Activated T-helper 1 cell treated with anti-CD3 and anti-CD28 coated beads, Interleukin-12 subunit alpha, Interleukin-12 subunit beta, Interleukin-2, Interleukin-4 antibody, amounts not matched to agents 30 ng/mL and 10 ng/mL and 1 ng/mL, durations not matched to agents 14 hours and 24 hours and 36 hours (primary cell): ENCODE measurements at places on chromosomes 7 and 10.

DNA sequence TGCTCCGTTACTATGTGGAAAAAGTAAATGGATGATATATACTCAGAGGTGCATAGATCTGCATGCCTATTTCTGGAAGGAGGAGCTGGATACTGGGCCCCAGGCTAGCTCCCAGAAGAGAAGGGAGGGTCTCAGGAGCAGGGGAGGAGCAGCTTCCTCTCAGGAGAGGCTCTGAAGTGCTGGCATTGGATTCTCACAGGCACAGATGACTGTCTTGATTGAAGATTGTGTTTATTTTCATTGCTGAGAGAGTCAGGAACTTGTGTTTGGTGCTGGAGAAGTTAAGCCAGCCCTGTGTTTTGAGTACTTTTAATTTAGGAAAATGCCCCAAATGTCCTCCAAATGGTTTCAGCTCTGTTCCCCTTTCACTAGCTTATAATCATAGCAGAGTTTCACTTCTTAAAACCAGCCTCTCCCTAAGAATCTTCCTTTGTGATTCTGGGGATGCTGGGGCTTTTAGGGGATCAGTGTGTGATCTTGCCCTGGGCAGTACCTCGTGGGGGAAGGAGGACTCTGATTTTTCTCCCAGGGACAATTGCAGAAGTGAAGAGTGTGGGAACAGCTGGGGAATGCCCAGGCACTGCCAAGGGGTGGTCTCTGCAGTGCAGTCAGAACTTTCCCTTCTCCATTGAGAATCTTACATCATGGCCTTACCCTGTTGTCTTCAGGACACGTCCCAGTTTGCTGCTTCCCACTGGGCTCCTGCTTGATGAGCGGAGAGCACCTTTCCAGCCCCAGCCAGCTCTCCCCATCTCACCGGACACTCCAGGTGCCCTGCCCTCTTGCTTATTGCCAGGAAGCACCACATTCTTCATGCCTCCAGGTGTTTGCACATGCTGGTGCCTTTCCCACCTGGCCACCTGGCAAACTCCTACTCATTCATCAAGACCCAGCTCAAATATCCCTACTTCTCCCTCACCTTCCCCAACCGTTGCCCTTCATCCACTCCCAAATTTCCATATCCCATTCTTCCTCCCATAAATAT lies 102.8 kb downstream of the ARHGAP22 start:
- DNase-seq: no peak

- DNase-seq: no peak
Observed at GRCh38 chr7:151366880-151367222, 25.2 kb downstream of the NUB1 start.

GRCh38 chr10:116705498-116705897 lies 36.9 kb downstream of the HSPA12A start:
- DNase-seq: no peak

DNA sequence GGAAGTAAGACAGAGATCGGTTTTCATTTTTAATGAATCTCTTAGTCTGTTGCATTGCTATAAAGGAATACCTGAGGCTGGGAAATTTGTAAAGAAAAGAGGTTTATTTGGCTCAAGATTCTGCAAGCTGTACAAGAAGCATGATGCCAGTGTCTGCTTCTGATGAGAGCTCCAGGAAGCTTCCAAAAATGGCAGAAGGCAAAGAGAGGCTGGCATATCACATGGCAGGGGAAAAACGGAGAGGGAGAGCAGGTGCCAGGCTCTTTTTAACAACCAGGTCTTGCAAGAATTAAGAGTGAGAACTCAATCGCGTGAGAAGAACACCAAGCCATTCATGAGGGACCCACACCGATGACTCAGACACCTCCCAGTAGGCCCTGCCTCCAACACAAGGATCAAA lies 125.0 kb upstream of the THSD7A start:
- DNase-seq: no peak

- no peak for DNase-seq
Observed at GRCh38 chr10:103896225-103896624, 21.8 kb downstream of the STN1 start.

- DNase-seq: no peak
Observed at GRCh38 chr7:37901236-37901827, 15.3 kb downstream of the SFRP4 start.

- no peak for DNase-seq
Observed at GRCh38 chr10:47452495-47453140, 31.3 kb downstream of the ANXA8 start.

DNA sequence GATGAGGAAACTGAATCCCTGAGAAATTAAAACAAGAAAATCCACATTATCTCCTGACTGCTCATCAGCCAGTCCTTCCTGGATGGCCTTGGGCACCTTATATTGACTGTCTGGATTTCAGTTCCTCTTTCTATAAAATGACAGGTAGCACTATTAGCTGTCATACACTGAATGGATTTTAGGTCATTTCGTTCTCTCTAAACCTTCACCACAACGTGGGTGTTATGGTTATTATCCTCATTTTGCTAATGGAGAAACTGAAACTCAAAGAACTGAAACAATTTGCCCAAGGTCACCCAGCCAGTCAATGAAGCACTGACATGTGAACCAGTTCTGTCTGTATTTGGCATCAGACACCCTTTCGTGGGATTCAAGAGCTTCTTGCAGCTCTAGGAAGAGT lies 193.8 kb downstream of the CYP26A1 start:
- DNase-seq: no peak

DNA sequence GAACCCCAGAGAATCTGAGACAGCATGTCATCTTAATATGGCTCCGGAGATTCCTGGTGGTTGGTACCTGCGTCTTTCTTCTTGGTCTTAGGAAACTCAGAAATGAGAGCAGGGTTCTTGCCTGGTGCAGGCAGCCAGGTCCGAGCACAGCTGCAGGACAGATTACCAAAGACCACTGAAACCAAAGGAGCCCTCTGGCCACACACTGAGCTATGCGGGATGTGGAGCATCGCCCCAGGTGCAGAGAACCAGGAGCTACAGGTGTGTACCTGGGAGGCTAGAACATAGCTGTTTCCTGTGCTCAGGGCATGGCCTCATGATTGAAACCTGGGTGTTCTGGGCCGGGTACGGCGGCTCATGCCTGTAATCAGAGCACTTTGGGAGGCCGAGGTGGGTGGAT lies 635.4 kb downstream of the CALN1 start:
- DNase-seq: no peak

DNA sequence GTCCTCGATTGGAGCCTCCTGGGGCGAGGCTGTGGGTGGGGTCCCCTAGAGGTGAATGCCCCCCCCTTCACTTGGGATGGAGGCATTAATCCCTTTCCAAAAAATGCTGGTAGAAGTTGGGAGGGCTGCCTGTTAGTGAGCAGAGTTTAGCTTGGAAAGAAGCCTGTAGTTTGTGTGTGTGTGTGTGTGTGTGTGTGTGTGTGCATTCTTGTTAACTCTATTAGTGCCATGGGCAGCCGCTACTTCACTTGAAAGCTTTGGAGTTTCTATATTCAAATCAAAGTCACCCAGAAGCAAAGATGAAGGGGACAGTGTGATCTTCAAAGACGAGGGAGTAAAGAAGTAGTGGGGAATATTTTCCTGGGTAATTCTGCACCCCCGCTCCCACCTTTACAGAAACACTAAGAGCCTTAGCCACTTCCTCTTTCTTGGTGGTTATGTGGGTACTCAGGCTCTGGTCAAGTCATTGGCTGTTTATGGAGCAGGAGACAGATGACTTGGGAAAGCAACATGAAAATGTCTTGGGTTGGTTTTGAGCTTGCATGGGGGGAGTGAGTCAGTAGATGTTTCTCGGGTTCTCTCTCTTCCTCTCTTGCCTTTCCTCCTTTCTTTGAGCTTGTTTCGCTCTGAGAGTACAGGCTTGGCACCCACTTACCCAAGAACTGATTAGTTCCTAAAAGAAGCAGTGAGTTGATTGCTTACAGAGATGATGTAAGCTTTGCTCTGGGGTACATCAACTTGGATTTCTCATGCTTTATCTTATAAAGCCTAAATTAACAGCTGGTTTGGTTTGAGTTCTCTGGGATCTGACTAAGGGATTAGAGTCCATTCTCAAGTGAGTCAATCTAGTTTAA lies 35.9 kb downstream of the TCF7L2 start:
- DNase-seq: no peak
